ENCODE measurements at places on chromosomes 3 and 15. TPM values are rescaled to one million over a fixed set of nuclear protein-coding genes. Genes with fewer than 3 reads are reported as not detected.

The FAM107A gene
- 1.3 TPM for polyA plus RNA-seq

The SAMD7 gene
- not detected for polyA plus RNA-seq

The PLSCR2 gene
- polyA plus RNA-seq: 0.78 TPM

The NTRK3 gene
- 6.9 TPM for polyA plus RNA-seq

The ATP13A4 gene
- polyA plus RNA-seq: 62.3 TPM

The ARNT2 gene
- 28.8 TPM for polyA plus RNA-seq

The PLAAT1 gene
- polyA plus RNA-seq: 0.45 TPM

The MYD88 gene
- polyA plus RNA-seq: 38.4 TPM

The ABHD17C gene
- 29.8 TPM for polyA plus RNA-seq

The CYP19A1 gene
- not detected for polyA plus RNA-seq

The C15orf62 gene
- 2.6 TPM for polyA plus RNA-seq

The CP gene
- polyA plus RNA-seq: 10.8 TPM

The IQCF5 gene
- not detected for polyA plus RNA-seq

The DZIP1L gene
- polyA plus RNA-seq: 16.1 TPM

The NCK1 gene
- 46.9 TPM for polyA plus RNA-seq

The RPLP1 gene
- polyA plus RNA-seq: 2,467 TPM

The TIMP4 gene
- 0.26 TPM for polyA plus RNA-seq

The TLR9 gene
- polyA plus RNA-seq: 0.20 TPM

The CLDN18 gene
- 59.9 TPM for polyA plus RNA-seq

The VGLL3 gene
- 23.3 TPM for polyA plus RNA-seq

The BOC gene
- 28.4 TPM for polyA plus RNA-seq

The STRC gene
- 0.59 TPM for polyA plus RNA-seq

The STARD9 gene
- polyA plus RNA-seq: 13.2 TPM

The TRA2B gene
- 294 TPM for polyA plus RNA-seq

The TUSC7 gene
- polyA plus RNA-seq: not detected

The EIF2B5 gene
- 54.5 TPM for polyA plus RNA-seq

The UBA5 gene
- polyA plus RNA-seq: 77.0 TPM

The NOX5 gene
- 1.2 TPM for polyA plus RNA-seq

The DPPA4 gene
- 3.6 TPM for polyA plus RNA-seq

The ZNF502 gene
- polyA plus RNA-seq: 12.6 TPM

The LXN gene
- polyA plus RNA-seq: 139 TPM

The CD86 gene
- 2.1 TPM for polyA plus RNA-seq

The MKRN2OS gene
- 1.3 TPM for polyA plus RNA-seq

The MEIS2 gene
- 28.9 TPM for polyA plus RNA-seq

The SH2D7 gene
- 0.36 TPM for polyA plus RNA-seq

The OR5H2 gene
- polyA plus RNA-seq: not detected

The DUOXA2 gene
- polyA plus RNA-seq: not detected

The SCAMP5 gene
- polyA plus RNA-seq: 11.5 TPM

The C3orf52 gene
- polyA plus RNA-seq: 6.5 TPM

The ARHGEF3 gene
- polyA plus RNA-seq: 19.7 TPM

The LRRC3B gene
- 6.1 TPM for polyA plus RNA-seq

The TRH gene
- 0.52 TPM for polyA plus RNA-seq

The TGM5 gene
- not detected for polyA plus RNA-seq

The LEO1 gene
- polyA plus RNA-seq: 30.1 TPM

The RNU5B-1 gene
- not detected for polyA plus RNA-seq

The GJD2 gene
- polyA plus RNA-seq: not detected

The NEK11 gene
- 20.7 TPM for polyA plus RNA-seq

The MUC20 gene
- 10.3 TPM for polyA plus RNA-seq

The CCDC12 gene
- polyA plus RNA-seq: 50.8 TPM

The GOLGA8S gene
- 2.5 TPM for polyA plus RNA-seq

The P2RY13 gene
- 1.7 TPM for polyA plus RNA-seq

The PLA2G4E gene
- polyA plus RNA-seq: 0.06 TPM

The TMEM39A gene
- polyA plus RNA-seq: 78.5 TPM

The RHOV gene
- 0.49 TPM for polyA plus RNA-seq

The CCDC39 gene
- polyA plus RNA-seq: 5.9 TPM

The CHST13 gene
- not detected for polyA plus RNA-seq

The CTNNB1 gene
- 414 TPM for polyA plus RNA-seq

The LEKR1 gene
- polyA plus RNA-seq: 1.4 TPM
